ENCODE measurements at places on chromosomes 12 and 14. TPM values are rescaled to one million over a fixed set of nuclear protein-coding genes. Genes with fewer than 3 reads are reported as not detected.
A peak's percentile ranks its signal among the peaks of the same experiment; 100 is the strongest.

Gene CLSTN3
- total RNA-seq = 40.6 TPM

DNA sequence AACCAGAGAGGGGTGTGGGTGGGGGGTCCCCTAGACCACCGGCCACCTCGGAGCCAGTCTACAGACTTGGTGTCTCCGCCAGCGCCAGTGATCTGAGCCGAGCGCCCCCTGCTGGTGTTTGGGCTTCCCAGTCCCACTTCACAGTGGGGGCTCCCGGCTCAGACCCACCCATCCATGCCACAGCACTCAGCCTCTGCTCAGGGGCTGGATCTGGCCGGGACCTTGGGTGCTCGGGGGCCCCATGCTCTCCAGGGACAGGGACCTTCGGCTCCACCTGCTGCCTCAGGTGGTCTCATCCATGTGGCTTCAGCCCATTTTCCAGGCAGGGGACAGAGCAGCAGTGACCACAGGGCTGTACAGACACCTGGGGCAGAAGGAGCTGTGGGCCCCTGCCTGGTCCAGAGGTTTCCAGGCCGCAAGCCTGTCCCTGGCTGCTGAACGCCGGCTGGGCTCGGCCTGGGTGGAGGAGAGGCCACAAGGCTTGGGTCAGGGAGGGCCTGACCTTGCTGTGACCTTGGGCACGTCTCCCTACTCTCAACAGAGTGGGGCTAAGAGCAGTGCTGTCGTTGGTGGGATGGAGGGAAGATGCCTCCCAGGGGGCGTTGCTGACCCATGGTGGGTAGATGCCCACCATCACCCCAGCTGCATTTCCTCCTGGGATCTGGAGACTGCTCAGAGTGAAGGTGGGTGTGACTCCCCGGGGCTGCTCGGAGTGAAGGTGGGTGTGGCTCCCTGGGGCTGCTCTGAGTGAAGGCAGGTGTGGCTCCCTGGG, 86.3 kb downstream of the KIF26A start:
- no peak for DNase-seq

Gene SCNN1A
- 52.7 TPM for total RNA-seq

- no peak for DNase-seq
These were observed 37.6 kb downstream of the BCAT1 start for GRCh38 chr12:24911271-24911791.

DNA sequence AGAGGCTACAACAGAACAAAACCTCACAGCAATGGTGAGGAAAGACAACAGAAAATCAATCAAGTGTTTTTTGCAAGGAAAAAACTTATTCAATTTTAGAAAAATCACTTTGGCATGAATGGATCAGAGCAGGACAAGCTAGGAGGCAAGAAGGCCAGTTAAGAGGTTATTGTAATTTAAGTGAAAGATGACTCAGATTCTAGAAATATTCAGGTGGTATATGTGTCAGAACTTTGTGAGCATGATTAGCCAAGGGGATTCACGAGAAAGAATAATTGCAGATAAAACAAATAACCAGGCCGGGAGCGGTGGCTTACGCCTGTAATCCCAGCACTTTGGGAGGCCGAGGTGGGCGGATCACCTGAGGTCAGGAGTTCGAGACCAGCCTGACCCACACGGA, 12.7 kb downstream of the GCH1 start:
- DNase-seq = no peak

DNA sequence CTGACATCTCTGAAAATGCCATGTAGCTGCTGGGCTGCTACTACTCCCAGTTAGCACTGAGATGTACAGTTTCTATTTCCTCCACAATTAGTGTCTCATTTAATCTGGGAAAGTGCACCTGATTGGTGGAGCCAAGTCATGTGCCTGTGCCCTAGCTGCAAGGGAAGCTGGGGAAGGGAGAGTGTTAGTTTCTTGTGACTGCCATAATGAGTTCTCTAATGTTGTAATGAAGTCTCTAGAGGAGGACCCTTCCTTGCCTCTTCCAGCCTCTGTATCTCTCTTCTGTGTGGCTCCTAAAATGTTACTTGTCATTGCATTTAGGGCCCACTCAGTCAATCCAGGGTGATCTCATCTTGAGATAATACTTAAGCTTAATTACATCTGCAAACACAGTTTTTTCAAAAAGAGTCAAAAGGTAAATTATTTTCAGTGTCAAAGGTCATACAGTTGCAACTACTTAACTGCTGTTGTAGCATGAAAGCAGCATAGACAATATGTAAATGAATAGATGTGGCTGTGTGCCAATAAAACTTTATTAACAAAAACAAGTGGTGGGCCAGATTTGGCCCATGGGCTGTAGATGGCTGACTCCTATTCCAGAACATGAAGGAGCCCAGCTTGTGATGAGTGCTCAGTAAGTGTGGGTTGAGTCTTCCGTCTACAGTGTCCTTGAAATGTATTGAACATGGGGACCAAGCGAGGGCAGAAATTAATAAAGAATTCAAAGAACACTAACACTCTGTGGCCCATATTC, 137.2 kb upstream of the MAP1LC3B2 start:
- no peak for DNase-seq

- DNase-seq = no peak
These were observed 95.3 kb upstream of the MED13L start for GRCh38 chr12:116372815-116373214.

GRCh38 chr12:50614167-50614759, 109.5 kb downstream of the DIP2B start:
- DNase-seq = no peak

DNA sequence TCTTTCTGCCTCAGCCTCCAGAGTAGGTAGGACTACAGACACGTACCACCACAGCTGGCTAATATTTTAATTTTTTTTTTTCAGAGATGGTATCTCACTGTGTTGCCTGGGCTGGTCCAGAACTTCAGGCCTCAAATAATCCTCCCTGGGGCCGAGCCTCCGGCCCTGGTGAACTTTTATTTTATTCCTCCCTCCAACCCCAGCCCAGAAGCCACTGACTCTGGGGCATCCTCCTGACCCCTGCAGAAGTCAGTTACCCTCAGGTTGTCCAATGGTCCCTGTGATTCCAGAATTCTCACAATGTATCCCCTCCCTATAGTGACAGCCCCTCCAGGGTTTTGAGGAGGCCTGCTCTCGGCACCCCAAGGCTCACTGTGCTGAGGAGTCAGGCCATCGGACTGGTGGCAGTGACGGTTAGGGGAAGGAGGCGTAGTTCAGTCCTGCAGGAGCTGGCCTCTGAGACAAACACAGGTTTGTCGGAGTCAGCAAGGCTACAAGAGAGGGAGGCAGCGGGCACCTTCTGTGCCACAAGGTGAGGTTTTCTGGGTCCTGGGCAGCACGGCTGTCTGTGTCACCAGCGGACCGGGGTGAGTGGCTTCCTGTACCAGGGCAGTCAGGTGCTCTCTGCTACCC, 19.4 kb upstream of the FIGNL2 start:
- DNase-seq = no peak

Gene ADAM21
- total RNA-seq = 0.40 TPM

DNA sequence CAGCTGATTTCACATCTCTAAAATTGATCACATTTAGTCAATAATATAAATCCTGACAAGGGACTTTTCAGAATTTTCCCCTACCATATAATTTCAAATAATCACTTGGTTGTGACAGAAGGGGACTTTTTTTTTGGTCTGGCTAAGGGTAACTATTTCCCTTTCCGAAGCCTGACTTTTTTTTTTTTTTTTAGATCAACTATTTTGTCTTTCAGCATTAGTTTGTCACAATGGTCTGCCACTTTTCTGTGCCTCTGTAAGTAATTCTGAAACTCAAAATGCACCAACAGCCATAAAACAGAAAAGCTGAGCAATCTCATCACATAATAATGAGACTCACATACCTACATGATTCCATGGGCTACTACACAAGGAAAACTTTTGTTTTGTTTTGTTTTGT, 266.4 kb downstream of the SSPN start:
- no peak for DNase-seq

DNA sequence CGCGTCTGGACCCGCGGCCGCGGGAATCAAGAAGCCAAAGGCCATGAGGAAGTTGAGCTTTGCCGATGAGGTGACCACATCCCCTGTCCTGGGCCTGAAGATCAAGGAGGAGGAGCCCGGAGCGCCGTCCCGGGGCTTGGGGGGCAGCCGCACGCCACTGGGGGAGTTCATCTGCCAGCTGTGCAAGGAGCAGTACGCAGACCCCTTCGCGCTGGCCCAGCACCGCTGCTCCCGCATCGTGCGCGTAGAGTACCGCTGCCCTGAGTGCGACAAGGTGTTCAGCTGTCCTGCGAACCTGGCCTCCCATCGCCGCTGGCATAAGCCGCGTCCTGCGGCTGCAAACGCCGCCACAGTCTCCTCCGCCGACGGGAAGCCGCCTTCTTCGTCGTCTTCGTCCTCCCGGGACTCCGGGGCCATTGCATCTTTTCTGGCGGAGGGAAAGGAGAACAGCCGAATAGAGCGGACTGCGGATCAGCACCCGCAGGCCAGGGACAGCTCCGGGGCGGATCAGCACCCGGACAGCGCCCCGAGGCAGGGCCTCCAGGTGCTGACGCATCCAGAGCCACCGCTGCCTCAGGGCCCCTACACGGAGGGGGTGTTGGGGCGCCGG, 1.0 kb downstream of the INSM2 start:
- peak; percentile 61 for DNase-seq

DNA sequence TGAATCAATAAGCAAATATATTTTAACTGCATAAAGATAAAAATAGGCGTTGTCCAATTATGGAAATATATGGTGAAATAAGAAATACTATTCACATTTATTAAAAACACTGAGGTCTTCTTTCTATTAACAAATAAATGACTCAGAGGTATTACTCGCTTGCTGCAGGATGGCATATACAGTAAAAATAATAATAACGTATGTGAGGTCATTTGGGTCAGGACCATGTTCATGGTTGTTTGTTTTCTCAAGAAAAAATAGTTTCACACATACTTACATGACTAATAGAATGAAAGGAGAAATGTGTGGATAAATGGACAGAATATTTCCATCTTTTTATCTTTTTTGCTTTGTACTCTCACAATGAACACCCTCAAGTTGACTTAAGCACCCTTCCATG, 46.5 kb upstream of the RTL1 start:
- no peak for DNase-seq

DNA sequence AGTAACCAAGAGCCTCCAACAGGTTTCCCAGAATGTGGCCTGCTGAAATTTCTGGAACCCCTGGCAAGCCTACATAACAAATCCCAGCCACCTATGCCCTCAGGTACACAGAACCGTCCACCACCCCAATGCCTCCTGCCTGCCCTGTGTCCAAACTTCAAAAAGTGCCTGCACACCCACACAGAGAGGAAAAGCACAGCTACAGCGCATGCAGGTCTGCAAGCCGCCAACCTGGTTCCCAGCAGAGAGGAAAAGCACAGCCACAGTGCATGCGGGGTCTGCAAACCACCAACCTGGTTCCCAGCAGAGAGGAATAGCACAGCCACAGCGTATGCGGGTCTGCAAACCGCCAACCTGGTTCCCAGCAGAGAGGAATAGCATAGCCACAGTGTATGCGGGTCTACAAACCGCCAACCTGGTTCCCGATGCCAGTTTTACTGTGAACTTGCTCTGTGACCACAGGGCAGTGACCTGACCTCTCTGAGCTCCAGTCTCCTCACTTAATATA, 113.5 kb downstream of the SCARB1 start:
- no peak for DNase-seq

GRCh38 chr12:94498073-94498472, 38.4 kb upstream of the CEP83 start:
- DNase-seq = no peak

Gene FAIM2
- 13.0 TPM for total RNA-seq

DNA sequence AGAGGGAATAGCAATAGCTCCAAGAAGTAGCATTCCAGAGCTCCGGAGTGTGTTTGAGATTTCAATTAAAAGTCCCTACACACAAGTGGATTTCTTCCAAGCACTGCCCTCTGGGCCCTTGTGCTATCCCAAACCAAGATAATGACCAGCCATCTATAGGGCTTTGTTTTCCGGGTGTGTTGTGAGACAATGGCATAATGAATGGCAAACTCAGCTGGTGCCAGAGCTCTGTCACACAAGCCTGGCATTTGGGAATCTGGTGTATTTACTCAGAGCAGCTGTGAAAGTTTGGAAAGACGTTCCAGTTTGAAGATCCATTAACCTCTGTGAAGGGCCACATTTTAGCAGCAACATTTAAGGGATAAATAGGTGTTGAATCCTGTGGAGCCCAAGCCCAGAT, 61.2 kb upstream of the TMTC2 start:
- no peak for DNase-seq

Gene BICDL1
- total RNA-seq = 26.7 TPM

GRCh38 chr12:13372386-13372785, 175.9 kb downstream of the EMP1 start:
- DNase-seq = no peak

- no peak for DNase-seq
These were observed 103.7 kb upstream of the EEA1 start for GRCh38 chr12:93032758-93033157.

DNA sequence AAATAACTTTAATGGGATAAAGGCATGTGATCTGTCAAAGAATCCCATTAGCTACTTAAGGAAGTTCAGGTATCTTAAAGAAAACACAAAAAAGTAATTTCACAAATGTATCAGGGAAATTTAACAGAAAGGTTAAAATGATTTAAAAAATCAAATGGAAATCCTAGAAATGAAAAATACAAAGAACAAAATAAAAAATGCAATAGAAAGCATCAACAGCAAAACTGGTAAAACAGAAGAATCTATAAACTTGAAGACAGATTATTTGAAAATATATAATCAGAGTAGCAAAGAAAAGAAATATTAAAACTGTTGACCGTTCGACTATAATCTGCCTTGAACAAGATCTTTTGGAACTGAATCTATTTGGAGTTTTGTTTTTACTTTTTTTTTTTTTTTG, 279.4 kb upstream of the SYT1 start:
- no peak for DNase-seq

- no peak for DNase-seq
These were observed 192.8 kb upstream of the KRR1 start for GRCh38 chr12:75704208-75704607.

Measured in mucosa of gallbladder (tissue), 1 donor.